ENCODE measurements at places on chromosomes 7 and 10. TPM values are rescaled to one million over a fixed set of nuclear protein-coding genes. Genes with fewer than 3 reads are reported as not detected.

UPK3B gene
- total RNA-seq, result 0.80 TPM

PSMG3 gene
- 26.1 TPM for total RNA-seq

GRCh38 chr7:30459591-30460245 is 18.9 kb downstream of the NOD1 start:
- no peaks in the 10 kb centered on the region for H3K27me3 ChIP-seq
- DNase-seq, result peak; percentile 52
- peaks cover 17% of the 10 kb centered on the region for H3K36me3 ChIP-seq
- no peaks in the 10 kb centered on the region for H3K4me1 ChIP-seq
- no peak overlapping the region for H3K4me3 ChIP-seq

GRCh38 chr7:14497390-14497789 is 405.2 kb downstream of the DGKB start:
- no peak overlapping the region for H3K27ac ChIP-seq
- no peaks in the 10 kb centered on the region for H3K27me3 ChIP-seq
- no peaks in the 10 kb centered on the region for H3K36me3 ChIP-seq

GRCh38 chr10:122426829-122427228 is 27.6 kb upstream of the ARMS2 start:
- no peaks in the 10 kb centered on the region for H3K4me1 ChIP-seq
- no peak for DNase-seq
- H3K36me3 ChIP-seq, result peaks cover 4% of the 10 kb centered on the region

SLC26A4 gene
- total RNA-seq, result 0.31 TPM

DNA sequence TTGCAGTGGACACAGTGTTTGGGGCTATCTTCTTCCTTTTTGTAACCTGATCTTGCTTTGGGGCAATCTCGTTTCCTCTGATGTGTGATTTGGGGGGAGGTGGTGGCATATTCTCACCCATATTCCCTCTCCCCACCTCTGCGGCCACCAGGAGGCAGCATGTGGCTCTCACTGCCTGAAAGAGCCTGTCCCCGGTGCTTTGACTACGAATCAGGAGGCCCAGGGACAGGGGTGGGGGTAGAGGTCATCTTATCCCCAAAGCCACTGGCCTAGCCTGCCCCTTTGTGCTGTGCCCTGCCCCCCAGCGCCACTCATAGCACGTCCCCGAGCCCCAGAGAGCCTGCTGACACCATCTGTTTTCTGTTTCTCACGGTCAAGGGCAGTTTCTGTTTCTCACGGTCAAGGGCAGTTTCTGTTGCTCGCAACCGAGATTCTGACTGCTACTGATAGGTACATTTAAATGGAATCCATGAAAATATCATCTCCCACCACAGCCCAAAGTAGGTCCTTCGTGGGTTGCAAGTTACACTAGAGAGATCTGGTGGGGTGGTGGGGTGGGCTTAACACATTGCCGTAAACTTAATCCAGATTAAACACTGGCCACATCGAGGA is 28.2 kb downstream of the PHYH start:
- no peaks in the 10 kb centered on the region for H3K27me3 ChIP-seq
- peak; percentile 10 for DNase-seq
- no peak overlapping the region for H3K4me3 ChIP-seq

- no peaks in the 10 kb centered on the region for H3K4me1 ChIP-seq
- no peak for DNase-seq
- no peaks in the 10 kb centered on the region for H3K36me3 ChIP-seq
- H3K4me3 ChIP-seq, result no peak overlapping the region
- H3K27ac ChIP-seq, result no peak overlapping the region
- no peaks in the 10 kb centered on the region for H3K27me3 ChIP-seq
Observed at GRCh38 chr7:28581351-28581750, 169.0 kb downstream of the CREB5 start.

DNA sequence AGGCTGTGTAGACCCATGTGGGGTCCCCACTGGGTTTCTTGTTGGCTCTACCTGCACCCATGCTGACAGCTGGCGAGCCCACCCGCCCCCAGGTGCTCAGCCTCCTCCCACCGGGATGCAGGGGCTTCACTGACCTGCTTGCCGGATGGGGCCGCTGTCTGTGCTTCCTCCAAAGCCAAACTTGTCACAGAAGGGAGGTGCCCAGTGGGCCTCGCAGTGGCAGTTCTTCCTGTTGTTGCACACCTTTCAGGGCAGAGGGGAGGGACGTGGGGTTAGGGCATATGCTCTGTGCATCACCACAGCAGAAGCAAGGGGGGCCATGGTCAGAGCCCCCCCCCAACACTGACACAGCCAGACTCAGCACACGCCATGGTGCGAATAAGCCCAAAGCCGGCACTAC is 146.5 kb downstream of the FANK1 start:
- DNase-seq, result no peak
- no peaks in the 10 kb centered on the region for H3K27me3 ChIP-seq
- no peaks in the 10 kb centered on the region for H3K36me3 ChIP-seq
- H3K27ac ChIP-seq, result no peak overlapping the region

DNA sequence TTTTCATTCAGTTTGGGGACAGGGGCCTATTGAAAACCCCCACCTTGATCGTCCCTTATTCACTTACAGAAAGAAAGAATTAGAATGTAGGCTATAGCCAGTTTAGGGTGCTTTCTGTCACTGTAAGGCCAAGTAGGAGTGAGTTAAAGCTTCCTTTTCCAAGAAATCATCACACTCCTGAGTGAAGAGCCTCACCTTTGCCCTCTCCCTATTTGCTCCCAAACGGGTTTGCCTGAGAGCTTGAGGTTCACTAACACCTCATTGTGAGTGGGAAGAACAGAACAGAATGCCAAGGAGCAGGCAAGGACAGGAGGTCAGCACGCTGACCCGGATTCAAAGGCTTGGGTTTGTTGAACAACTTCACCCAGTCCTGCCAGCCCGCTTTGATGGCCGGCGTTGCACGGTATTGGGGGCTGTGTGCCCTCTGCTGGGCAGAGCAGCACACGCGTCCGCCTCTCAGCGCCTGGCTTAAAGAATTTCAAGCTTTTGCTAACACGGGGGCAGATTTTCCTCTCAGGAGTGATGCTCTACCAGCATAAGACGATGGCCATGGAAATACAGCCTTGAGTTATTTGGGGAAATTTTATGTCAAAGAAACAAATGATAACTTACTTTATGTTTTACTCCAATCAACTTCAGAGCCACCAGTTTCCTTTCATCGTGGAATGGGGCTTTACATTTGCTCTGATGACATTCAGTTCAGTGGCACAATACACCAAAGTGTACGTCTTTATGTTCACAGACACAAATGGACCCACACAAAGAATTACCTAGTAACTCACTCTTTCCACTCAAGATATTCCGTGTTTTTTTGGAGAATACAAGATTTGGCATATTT is 470.0 kb downstream of the SUGCT start:
- no peak overlapping the region for H3K27ac ChIP-seq
- no peak overlapping the region for H3K4me3 ChIP-seq
- no peaks in the 10 kb centered on the region for H3K27me3 ChIP-seq
- H3K36me3 ChIP-seq, result no peaks in the 10 kb centered on the region
- peaks cover 3% of the 10 kb centered on the region for H3K4me1 ChIP-seq

MEST gene
- 175 TPM for total RNA-seq

IDI2 gene
- not detected for total RNA-seq

GRCh38 chr10:23521735-23522134 is 82.9 kb downstream of the OTUD1 start:
- H3K4me1 ChIP-seq, result no peaks in the 10 kb centered on the region
- no peaks in the 10 kb centered on the region for H3K36me3 ChIP-seq
- H3K27me3 ChIP-seq, result no peaks in the 10 kb centered on the region
- no peak overlapping the region for H3K27ac ChIP-seq
- no peak for DNase-seq

DNA sequence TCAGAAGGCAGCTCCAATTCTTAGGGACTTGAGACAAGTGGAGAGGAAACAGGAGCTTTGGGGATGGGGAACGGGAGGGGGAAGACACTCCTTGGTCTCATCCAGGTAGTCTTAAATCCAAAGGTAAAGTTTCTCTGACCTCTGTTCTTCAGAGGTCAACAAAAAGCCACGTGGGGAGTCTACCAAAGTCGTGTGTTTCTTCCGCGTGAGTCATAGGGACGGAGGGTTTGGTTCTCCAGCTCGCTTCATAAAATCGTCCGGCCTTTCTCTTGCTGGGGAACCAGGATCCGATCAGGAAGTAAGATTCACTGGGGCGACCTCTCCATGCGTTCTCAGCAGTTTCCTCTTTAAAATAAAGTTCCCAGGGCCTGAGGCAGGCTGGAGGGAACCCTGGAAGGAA is 275.7 kb downstream of the TCERG1L start:
- no peak for DNase-seq
- no peaks in the 10 kb centered on the region for H3K27me3 ChIP-seq
- no peak overlapping the region for H3K4me3 ChIP-seq
- H3K4me1 ChIP-seq, result no peaks in the 10 kb centered on the region

DNA sequence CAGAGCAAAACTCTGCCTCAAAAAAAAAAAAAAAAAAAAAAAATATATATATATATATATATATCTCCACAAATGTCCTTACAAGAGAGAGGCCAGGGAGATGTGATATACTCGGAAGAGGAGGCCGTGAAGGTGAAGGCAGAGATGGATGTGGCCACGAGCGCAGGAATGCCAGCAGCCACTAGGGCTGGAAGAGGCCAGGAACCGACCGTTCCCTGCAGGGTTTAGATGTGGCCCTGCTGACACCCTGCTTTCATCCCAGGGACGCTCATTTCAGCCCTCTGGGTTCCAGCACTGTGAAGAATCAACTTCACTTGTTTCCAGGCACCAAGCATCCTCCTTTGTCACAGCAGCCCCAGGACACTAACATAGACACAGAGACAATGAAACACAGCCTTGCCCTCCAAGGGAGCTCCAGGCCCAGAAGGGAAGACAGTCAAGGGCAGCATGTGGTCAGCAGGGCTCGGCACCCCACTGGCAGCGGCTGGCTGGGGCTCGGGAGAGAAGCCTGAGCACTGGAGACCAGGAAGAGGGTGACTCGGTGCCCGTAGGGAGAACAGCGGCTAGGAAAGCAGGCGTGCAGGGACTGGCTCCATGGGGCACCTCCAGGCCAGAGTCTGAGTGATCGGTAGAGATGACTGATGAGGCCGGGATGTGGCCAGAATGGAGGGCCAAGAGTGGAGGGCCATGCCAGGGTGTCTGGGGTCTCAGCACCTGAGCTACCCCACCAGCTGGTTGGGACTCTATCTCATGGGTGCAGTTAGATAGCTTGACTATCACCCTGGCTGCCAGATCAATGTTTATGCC is 7.6 kb downstream of the WDR86 start:
- H3K4me1 ChIP-seq, result no peaks in the 10 kb centered on the region
- no peaks in the 10 kb centered on the region for H3K36me3 ChIP-seq

SPDYE2B gene
- total RNA-seq, result not detected

- H3K36me3 ChIP-seq, result no peaks in the 10 kb centered on the region
- no peaks in the 10 kb centered on the region for H3K4me1 ChIP-seq
- no peak overlapping the region for H3K4me3 ChIP-seq
- H3K27ac ChIP-seq, result no peak overlapping the region
- DNase-seq, result no peak
- H3K27me3 ChIP-seq, result no peaks in the 10 kb centered on the region
Observed at GRCh38 chr10:117804470-117805011, 242.2 kb downstream of the RAB11FIP2 start.

TUBB8 gene
- not detected for total RNA-seq

GRCh38 chr10:132714096-132714985 is 71.6 kb downstream of the NKX6-2 start:
- H3K36me3 ChIP-seq, result no peaks in the 10 kb centered on the region
- DNase-seq, result no peak
- H3K4me3 ChIP-seq, result no peak overlapping the region
- H3K4me1 ChIP-seq, result no peaks in the 10 kb centered on the region
- no peak overlapping the region for H3K27ac ChIP-seq
- H3K27me3 ChIP-seq, result no peaks in the 10 kb centered on the region

DNA sequence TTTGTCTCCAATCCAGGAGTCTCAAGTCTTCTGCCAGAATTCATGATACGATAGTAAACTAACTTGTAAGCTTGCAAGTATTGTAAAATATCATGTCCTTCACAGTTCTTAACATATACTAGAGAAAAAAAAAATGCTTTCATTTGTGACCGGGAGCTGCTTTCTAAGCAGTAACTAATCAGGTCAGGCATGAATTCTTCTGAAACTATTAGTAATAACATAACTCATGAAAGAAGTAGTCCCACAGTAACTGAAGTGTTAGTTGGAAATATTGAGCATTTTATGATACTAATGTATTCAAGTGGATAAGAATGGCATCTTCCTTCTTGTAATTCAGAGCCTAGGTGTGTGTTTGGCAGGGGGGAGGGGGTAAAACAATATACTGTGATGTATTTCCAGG is 665.6 kb downstream of the DNAJB9 start:
- no peaks in the 10 kb centered on the region for H3K27me3 ChIP-seq
- H3K27ac ChIP-seq, result no peak overlapping the region
- DNase-seq, result no peak
- H3K36me3 ChIP-seq, result no peaks in the 10 kb centered on the region
- no peak overlapping the region for H3K4me3 ChIP-seq
- no peaks in the 10 kb centered on the region for H3K4me1 ChIP-seq

Measured in adrenal gland (tissue), 19 donors.